ENCODE measurements at places on chromosomes 4 and X.

- no peak overlapping the region for H3K27ac ChIP-seq
- DNase-seq = no peak
- no peak overlapping the region for H3K4me3 ChIP-seq
- H3K27me3 ChIP-seq = no peaks in the 10 kb centered on the region
These were observed 47.5 kb upstream of the GALNT7 start for GRCh38 chr4:173121076-173121561.

DNA sequence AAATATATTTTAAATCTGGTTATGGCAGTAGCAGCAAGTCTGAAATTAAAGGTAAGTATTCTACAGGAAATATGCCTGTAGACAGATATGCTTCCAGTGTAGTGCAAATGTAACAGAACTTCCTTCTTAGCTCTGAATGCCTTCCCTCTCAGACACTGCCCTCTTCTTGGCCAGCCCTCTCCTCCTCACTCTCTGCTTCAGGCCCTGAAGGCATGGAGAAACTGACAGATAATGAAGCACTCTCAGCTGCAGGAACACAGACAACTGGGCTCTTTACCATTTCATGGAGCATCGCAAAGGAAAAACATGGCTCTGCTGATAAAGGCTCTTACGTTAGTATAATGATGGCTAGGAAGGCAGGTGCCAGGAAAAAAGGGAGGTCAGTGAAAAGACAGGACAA lies 431.5 kb upstream of the RASGEF1B start:
- H3K27ac ChIP-seq = no peak overlapping the region
- H3K27me3 ChIP-seq = peaks cover 8% of the 10 kb centered on the region
- no peak overlapping the region for H3K4me3 ChIP-seq
- DNase-seq = no peak
- no peaks in the 10 kb centered on the region for H3K4me1 ChIP-seq
- no peaks in the 10 kb centered on the region for H3K36me3 ChIP-seq

DNA sequence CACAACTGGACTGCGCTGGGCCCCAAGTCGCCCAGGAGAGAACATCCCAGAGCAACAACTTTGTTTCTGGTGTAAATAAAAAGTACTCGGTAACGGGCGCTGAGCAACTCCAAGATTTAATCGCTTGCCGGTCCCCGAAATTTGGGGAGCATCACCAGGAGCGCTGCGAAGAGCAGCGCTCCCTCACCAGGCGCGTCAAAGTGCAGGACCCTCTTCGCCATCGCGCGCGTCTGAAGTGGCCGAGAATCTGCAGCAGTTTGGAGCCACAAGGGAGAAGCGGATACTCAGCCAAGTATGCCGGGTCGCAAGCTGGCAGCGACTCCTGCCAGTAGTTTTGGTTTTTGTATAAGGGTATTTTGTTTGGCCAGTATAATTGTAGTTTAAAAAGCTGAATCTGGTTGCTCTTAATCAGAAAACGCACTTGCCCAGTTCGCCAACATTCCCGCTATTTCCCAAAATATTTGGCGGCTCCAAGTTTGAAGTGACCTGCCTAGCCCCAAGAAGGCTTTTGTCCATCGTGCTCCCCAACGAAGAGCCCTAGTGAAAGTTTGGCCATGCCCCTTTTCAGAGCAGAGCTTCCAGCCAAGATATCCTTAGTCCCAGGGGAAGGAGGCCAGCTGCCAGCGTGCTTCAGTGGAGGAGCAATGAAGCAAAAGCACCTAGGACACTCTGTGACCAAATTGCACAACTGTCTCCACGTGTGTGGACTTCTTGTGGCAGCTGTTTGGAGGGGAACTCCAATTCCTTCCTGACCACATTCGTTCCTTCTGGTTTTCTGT lies 557 bp upstream of the KDR start:
- no peak overlapping the region for H3K4me3 ChIP-seq
- peaks cover 38% of the 10 kb centered on the region for H3K27me3 ChIP-seq
- H3K27ac ChIP-seq = no peak overlapping the region
- no peak for DNase-seq
- H3K4me1 ChIP-seq = no peaks in the 10 kb centered on the region

DNA sequence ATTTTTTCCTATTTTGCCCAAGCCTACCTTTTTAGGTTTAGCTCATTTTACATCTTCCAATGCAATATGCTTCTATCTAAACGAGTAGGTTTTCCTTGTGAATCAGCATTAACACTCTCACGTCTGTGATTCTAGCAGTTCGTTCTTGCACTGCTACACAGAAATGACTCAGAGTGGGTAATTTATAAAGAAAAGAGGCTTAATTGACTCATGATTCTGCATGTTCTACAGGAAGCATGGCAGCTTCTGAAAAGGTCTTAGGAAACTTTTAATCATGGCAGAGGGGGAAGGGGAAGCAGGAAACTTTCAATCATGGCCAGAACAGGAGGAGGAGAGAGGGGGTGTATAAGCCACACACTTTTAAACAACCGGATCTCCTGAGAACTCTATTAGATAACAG lies 44.9 kb downstream of the SPANXN1 start:
- no peak overlapping the region for H3K4me3 ChIP-seq
- H3K4me1 ChIP-seq = no peaks in the 10 kb centered on the region
- H3K27ac ChIP-seq = no peak overlapping the region
- no peak for DNase-seq
- H3K36me3 ChIP-seq = no peaks in the 10 kb centered on the region

GRCh38 chr4:77190053-77190452 lies 33.0 kb downstream of the CCNG2 start:
- peaks cover 2% of the 10 kb centered on the region for H3K27me3 ChIP-seq
- no peak overlapping the region for H3K4me3 ChIP-seq
- no peak overlapping the region for H3K27ac ChIP-seq

DNA sequence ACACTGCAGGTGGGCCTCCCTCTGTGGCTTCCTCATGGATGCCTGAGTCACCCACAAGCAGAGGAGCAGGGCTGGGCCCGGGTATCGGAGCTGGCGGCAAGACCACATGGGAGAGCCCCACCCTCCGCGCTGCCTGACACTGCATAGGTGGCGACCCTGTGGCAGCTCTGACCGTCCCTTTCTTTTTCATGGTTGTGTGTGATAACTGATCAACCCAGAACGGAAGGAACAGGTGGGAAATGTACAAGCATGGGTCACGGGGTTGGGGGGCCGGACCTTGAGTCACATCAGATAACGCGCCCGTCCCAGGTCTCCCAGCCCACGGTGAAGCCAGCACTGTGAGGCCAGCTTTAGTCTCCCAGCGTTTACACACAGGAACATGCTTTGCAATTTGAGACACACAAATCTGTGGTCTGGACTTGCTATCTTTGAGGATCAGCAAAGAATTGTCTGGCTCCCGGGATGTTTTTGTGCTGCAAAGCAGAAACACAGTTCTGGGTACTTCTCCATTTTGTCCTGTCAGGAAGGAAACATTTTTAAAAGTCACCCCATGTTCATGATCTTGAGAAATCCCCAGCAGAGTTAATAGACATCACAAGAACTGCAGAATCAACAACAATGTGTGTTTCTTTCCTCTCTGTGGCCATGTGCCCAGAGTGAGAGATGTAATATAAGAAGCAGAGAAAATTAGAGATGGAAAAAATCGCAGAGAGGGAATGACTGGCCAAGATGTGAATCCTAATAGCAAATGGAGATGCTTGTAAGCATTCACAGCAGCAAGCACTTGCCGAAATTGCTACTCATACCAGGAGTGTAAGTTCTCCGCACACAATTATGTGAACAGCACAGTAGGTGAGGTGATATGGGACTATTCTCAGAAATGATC lies 70.1 kb upstream of the CBR4 start:
- peak; percentile 48 for DNase-seq
- no peak overlapping the region for H3K27ac ChIP-seq
- H3K36me3 ChIP-seq = no peaks in the 10 kb centered on the region
- peaks cover 6% of the 10 kb centered on the region for H3K27me3 ChIP-seq
- peaks cover 15% of the 10 kb centered on the region for H3K4me1 ChIP-seq

GRCh38 chrX:95071621-95072020 lies 1397.6 kb downstream of the FAM133A start:
- H3K27me3 ChIP-seq = no peaks in the 10 kb centered on the region
- H3K4me1 ChIP-seq = no peaks in the 10 kb centered on the region
- no peak overlapping the region for H3K4me3 ChIP-seq

GRCh38 chrX:53511322-53511721 lies 77.2 kb upstream of the HSD17B10 start:
- no peaks in the 10 kb centered on the region for H3K27me3 ChIP-seq
- no peak overlapping the region for H3K4me3 ChIP-seq
- no peaks in the 10 kb centered on the region for H3K36me3 ChIP-seq

- H3K27ac ChIP-seq = no peak overlapping the region
- no peak for DNase-seq
- H3K4me3 ChIP-seq = no peak overlapping the region
- H3K27me3 ChIP-seq = no peaks in the 10 kb centered on the region
- no peaks in the 10 kb centered on the region for H3K36me3 ChIP-seq
These were observed 932.6 kb downstream of the C4orf33 start for GRCh38 chr4:130028552-130028951.

DNA sequence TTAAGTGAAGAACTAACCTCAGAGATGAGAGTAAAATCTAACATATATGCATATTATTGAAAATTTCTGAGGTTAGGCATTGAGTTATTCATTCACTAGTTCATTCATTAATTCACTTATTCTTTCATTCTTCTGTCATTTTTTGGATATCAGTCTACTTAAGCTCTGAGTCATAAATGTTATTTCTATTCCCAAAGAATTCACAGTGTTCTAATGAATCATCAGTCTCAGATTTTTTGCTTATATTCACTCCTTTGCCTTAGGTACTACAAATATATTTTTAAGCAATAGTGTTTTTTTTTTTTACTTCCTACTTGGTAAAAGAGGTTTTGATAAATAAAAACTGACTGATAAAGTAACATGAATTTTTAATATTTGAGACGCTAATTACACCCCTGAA lies 95.2 kb upstream of the DKK2 start:
- no peak overlapping the region for H3K27ac ChIP-seq
- H3K4me3 ChIP-seq = no peak overlapping the region
- no peaks in the 10 kb centered on the region for H3K36me3 ChIP-seq
- peaks cover 2% of the 10 kb centered on the region for H3K27me3 ChIP-seq

DNA sequence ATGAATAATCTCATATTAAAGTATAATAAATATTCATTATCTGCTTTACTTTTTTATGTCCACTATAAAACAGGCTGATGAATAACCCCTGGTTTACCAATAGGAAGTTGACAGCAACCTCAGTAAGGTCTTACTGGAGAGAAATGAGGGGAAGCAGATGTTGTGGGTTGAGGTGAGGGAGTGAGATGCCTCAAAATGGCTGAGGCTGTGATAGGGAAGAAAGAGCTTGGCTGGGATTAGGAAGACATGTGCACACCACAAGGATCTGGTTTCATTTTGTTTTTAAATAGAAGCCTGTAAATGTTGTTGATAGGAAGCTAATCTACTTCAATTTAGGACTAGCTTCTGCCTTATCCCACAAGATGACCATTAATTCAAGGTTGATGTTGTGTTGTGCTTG lies 14.4 kb upstream of the CYBB start:
- no peaks in the 10 kb centered on the region for H3K36me3 ChIP-seq
- H3K4me3 ChIP-seq = no peak overlapping the region
- H3K27me3 ChIP-seq = no peaks in the 10 kb centered on the region

DNA sequence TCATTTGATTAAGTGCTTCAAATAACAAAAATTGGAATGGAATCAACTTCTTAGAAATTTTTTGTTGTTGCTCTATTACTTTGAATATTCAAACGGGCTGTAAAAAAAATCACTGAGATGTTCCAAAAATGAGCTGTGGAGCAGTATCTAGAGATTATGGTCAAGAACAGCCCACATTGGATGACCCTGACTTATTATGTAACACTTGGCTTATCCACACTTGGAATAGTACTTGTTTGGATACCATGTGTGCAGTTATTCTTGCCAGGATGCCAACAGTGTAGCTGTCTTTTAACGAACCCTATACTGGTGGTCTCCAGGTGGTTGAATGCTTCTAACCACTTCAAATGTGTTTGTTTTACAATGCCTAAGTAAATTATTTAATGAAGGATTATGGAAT lies 64.9 kb upstream of the CAMK2D start:
- peaks cover 3% of the 10 kb centered on the region for H3K27me3 ChIP-seq
- H3K4me3 ChIP-seq = no peak overlapping the region
- no peak for DNase-seq
- H3K36me3 ChIP-seq = no peaks in the 10 kb centered on the region
